EL (cell line): ENCODE measurements at places on chromosomes 16 and 17.
A peak's percentile ranks its signal among the peaks of the same experiment; 100 is the strongest.

DNA sequence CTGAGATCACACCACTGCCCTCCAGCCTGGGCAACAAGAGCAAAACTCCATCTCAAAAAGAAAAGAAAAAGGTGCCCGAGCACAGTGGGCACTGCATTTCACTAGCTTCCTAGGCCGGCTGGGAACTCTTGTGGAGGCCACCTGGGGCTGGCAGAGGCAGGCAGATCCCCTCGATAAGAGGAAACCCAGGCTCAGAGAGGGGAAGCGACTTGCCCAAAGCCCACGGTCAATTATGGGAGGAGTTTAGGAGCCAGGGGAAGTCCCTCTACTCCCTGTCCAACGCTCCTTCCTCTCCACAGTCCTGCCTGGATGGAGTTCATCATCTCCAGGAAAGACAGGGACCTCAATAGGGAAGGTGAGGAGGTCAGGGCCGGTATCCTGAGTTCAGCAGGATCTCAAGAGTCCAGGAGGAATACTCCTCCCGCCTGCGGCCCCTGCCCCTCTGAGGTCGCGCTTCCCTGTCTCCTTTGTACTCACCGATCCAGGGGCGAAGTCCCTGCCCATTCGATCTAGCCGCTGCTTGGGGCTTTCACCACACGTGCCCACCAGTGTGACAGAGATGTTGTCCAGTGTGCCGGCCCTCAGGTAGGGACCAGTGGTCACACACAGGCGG is 841 bp downstream of the ALOXE3 start:
- peak; percentile 18 for DNase-seq

GRCh38 chr16:89826531-89827382 is 1.5 kb upstream of the SPIRE2 start:
- DNase-seq: no peak

GRCh38 chr17:79374087-79374689 is 236.7 kb downstream of the RBFOX3 start:
- no peak for DNase-seq

GRCh38 chr17:75147878-75148546 is 6.3 kb downstream of the JPT1 start:
- no peak for DNase-seq
